ENCODE measurements at places on chromosomes 6 and 20.

- DNase-seq = no peak
Observed at GRCh38 chr6:155260686-155261085, 3.1 kb upstream of the CLDN20 start.

DNA sequence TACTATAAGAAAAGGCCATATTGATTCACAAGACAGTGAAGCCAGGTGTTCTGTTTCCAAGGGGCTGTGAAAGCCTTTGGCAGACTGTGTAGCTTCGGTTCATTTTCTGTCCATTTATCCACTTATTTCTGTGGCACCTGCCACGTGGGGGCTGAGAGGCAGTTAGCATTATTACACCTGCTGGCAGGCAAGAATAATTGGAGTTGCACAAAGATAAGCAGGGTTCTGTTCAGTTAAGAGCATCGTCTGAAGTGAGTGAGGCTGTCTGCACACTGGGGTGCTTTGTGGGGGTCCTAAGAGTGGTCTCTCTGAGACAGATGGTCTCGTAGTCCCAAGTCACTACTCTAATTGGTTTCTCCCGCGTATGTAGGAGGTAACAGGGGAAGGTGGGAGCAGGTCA, 60.6 kb upstream of the CCN6 start:
- no peak for DNase-seq

- no peak for DNase-seq
Observed at GRCh38 chr6:3260296-3260695, 1.5 kb downstream of the PSMG4 start.

GRCh38 chr6:116392132-116393013, 21.6 kb downstream of the DSE start:
- no peak for DNase-seq

DNA sequence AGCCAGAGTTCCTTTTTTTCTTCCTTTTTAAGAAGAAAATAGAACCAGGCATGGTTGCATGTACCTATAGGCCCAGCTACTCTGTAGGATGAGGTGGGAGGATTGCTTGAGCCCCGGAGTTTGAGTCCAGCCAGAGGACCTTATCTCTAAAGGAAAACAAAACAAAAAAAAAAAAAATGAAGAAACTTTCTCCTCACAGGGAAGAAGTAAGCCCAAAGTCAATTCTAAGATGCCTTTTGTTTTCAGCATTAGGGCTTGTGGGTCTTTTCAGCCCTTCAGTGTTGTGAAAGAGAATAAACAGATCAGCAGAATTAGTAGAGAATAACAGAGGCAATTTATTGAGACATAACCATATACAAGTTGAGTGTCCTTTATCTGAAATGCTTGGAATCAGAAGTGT, 26.8 kb downstream of the ZNF451 start:
- no peak for DNase-seq

- no peak for DNase-seq
Observed at GRCh38 chr20:791056-791455, 22.8 kb upstream of the SLC52A3 start.

DNA sequence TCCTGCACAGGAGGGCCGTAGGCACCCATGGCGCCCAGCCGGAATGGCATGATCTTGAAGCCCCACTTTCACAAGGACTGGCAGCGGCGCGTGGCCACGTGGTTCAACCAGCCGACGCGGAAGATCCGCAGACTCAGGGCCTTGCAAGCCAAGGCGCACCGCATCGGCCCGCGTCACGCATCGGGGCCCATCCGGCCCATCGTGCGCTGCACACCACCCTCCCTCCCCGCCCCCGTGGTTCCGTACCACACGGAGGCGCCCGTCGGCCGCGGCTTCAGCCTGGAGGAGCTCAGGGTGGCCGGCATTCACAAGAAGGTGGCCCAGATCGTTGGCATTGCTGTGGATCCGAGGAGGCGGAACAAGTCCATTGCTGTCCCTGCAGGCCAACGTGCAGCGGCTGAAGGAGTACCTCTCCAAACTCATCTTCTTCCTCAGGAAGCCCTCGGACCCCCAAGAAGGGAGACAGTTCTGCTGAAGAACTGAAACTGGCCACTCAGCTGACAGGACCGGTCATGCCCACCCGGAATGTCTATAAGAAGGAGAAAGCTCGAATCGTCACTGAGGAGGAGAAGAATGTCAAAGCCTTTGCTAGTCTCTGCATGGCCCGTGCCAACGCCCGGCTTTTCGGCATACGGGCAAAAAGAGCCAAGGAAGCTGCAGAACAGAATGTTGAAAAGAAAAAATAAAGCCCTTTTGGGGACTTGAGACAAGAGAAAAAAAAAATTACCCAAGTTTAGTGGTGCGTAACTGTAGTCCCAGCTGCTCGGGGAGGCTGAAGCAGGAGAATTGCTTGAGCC, 9.9 kb upstream of the NCOA5 start:
- DNase-seq = peak; percentile 32

- peak; percentile 85 for DNase-seq
Observed at GRCh38 chr6:27753668-27754407, 158.4 kb downstream of the OR2B2 start.

DNA sequence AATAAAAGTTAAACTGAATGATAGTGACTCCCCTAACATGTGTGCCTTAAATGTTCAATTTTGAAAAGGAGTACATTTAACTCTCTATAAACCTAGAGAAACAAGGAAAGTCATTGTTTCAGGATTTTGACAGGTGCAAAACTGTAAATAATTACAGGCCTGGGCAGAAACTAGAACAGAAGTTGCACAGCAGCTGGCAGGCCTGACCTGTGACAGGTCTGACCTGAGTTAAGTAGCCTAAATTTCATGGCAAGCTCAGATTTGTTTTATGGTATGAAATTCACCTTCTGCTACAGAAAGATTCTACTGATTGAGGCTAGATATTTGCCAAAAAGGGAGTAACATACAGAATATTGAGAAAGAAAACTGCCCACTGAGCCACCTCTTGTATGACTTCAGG, 166.1 kb downstream of the CDKAL1 start:
- DNase-seq = no peak

DNA sequence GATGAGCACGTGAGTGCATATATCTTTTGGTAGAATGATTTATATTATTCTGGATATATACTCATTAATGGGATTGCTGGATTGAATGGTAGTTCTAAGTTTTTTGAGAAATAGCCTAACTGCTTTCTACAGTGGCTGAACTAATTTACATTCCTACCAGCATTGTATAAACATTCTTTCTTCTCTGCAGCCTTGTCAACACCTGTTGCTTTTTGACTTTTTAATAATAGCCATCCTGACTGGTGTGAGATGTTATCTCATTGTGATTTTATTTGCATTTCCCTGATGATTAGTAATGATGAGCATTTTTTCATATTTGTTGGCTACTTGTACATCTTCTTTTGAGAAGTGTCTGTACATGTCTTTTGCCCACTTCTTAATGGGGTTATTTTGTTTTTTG, 116.3 kb downstream of the ADTRP start:
- no peak for DNase-seq

- no peak for DNase-seq
Observed at GRCh38 chr6:412146-412886, 20.8 kb downstream of the IRF4 start.

DNA sequence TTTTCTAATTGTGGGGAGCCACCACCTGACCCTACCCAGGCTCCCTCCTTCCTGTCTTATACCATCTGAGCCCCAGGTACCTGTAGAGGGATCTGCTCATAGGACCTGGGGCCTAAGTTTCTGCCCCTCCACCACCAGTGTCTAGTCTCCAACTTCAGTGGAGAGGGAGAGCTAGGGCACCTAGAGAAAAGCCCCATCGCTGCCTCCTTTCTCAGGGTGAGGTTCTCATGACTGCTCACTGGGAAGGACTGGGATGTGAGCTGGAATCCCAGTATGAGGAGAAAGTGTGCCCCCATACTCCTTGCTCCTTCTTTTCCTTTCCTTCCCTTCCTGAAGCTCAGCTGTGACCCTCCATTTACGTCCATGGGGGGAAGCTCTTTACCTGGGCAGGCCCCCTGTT, 231.6 kb downstream of the LRFN2 start:
- no peak for DNase-seq

DNA sequence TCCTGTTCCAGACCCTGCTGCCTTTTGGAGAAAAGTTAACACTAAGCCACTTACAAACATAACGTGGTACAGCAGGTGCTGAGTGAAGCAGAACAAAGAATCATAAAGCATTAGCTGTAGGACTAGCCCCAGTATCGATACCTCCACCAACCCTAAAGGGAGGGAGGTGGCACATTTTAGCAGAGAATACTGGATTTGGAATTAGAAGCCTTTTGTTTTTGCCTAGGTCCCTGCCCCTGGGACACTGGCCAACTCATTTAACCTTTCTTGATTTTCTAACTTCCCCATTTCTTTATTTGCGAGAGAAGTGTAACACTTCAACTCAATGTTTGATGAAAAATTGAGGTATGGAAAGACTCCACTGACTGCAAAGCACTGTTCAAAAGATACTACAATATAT, 93.5 kb downstream of the B3GAT2 start:
- DNase-seq = no peak

- no peak for DNase-seq
Observed at GRCh38 chr20:46637020-46637419, 14.2 kb downstream of the SLC13A3 start.

DNA sequence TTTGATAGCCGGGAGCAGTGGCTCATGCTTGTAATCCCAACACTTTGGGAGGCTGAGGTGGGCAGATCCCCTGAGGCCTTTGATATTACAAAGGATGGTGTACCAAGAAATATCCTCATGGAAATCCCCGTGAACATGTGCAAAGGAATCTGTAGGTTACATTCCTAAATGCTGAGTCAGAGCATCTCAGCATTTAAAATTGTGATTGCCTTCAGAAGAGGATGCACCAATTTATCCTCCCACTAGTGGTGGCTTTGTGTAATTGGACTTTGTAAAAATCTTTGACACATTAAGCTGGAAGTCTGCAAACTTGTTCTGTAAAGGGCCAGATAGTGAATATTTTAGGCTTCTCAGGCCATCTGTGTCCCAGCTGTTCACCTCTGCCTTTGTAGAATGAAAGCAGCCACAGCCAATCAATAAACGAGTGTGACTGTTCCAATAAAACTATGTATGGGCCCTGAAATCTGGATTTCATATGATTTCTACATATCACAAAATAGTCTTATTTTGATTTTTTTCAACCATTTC, 11.8 kb downstream of the TMEM14B start:
- no peak for DNase-seq

DNA sequence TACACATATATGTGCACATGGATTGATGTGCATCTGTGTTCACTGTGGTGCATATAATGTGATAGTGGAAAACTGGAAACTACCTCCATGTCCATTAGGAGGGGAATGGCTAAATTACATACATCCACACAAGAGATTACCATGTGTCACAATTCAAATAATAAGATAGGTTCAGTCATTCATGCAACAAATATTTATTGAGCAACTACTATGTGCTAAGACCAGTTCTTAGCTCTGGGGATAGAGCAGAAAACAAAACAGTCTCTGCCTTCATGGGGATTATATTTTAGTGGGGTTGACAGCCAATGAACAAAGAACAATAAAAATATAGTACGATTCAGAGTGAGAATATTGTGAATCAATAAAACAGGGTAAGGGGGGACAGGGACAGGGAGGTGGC, 61.7 kb upstream of the PTGIS start:
- no peak for DNase-seq

GRCh38 chr6:11442495-11442894, 95.1 kb upstream of the TMEM170B start:
- no peak for DNase-seq

DNA sequence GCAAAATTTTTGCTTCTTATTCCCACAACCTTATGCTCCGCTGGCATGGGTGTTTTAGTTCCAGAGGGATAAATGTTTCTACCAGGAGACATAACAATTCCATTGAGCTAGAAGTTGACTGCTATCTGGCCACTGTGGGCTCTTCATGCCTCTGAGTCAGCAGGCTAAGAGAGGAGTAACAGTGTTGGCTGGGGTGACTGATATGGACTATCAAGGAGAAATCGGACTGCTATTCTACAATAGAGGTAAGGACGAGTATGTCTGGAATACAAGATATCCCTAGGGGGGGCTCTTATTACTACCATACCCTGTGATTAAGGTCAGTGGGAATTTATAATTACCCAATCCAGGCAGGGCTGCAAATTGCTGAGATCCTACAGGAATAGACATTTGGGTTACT, 26.9 kb downstream of the FBXO30 start:
- DNase-seq = no peak

DNA sequence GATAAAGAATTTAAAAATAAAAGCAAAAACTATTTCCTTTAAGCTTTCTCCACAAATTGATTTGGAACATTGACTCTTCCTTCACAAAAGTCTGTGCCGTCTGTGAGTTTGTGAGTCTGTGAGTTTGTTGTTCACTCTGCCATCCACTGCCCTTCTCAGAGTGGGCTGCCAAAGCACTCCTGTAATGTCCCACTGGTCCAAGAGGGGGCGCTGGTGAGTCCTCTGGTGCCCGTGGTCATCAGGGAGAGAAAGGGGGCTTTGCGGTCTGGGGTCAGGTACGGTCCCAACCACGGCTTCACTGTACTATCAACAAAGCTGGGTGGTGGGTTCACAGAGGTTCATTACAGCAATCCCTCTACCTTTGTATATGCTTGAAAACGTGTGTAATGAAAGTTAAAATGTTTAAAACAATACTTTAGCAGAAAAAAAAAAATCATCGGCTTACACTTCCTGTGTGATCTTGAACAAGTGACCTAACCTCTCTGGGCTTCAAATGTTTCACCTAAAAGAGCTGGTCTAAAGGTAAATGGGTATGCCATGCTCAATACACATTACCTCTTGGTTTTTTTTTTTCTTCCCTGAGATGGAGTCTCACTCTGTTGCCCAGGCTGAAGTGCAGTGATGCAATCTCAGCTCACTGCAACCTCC, 5.6 kb upstream of the ANKRD60 start:
- peak; percentile 49 for DNase-seq

GRCh38 chr20:16803965-16804792, 56.0 kb downstream of the OTOR start:
- DNase-seq = peak; percentile 38

DNA sequence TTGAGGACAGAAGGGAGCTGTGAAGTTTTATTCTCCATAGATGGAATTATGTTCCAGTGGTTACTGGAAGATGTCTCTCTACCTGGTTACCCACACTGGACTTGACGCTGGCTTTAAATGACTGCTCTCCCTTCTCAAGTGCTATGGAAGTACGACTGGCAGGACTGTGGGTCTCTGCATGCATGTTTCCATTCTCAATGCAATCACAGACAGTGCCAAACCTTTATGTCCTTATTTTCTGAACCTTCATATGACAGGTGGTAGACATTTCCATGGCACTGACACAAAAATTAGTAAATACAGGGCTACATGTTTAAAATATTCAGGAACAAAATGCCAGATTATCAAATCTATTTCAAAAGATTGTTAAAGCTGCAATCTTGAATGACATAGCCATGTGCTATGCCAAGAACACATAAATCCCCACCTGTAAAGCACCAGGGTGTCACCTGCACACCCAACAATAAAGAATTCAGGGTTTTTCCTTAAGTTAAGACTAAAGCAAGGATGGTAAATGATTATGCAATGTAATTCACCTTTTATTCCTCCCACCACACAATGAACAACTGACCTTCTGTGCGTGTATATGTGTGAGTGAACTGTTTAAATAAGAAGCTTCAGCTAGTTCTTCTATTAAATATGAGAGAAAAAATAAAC, 153.3 kb upstream of the ENPP5 start:
- no peak for DNase-seq

All from activated naive CD8-positive, alpha-beta T cell treated with anti-CD3 and anti-CD28 coated beads for 36 hours (primary cell).